Foreskin melanocyte (primary cell): ENCODE measurements at places on chromosomes 4 and X.

- DNase-seq: peak; percentile 84
Measured at GRCh38 chr4:10157478-10158332, 41.1 kb upstream of the WDR1 start.

DNA sequence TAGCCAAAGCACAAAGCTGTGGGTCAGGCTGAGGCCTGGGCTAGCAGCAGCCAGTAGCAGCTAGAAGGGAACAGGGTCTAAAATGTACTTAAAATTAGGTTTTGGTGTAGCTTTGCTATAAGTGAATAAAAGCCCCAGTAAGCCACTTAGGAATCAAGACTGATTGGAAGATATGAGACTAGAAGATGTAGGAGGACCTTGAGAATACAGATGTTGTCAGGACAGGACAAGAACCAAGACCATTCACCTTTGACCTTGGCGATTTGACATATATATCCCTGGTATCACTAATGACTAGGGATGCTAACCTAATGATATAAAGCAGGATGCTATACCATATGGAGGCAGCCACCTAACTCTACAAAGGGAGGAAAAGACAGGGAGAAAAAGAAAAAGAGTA, 238.1 kb downstream of the FBXO8 start:
- no peak for DNase-seq

DNA sequence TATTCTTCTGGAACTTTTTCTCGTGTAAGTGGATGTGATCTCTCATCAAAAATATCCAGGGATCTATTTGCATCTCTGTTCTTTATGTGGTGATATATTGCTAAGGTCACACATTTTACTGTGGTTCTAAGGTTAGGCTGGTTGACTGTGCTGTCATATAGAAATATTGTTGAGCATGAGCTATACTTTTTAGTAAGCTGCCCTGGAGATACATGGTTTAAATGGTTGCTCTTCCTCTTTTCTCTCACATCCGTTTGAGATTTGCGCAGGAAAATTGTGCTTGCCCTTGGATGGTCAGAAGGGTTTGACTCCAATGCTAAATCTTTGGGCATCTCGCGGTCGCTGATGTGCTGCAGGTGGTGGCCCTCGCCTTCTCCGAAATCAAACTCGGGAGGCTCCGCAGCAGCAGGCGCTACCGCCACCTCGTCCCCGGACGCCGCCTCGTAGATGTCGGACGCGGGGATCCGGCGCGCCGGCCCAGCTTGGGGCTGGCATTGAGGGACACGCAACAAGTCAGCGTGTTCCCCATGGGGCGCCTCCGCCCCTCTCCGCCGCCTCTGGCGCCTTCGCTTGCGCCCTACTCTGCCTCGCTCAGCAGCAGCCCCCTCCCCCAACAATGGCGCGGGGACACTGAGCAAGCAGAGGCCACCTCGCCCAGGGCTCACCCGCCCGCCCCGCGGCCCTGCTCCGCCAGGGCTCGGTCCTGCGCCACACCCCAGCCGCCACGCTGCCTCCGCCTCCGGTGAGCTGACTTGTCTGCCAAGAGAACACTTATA, 154.5 kb downstream of the MSN start:
- no peak for DNase-seq

DNA sequence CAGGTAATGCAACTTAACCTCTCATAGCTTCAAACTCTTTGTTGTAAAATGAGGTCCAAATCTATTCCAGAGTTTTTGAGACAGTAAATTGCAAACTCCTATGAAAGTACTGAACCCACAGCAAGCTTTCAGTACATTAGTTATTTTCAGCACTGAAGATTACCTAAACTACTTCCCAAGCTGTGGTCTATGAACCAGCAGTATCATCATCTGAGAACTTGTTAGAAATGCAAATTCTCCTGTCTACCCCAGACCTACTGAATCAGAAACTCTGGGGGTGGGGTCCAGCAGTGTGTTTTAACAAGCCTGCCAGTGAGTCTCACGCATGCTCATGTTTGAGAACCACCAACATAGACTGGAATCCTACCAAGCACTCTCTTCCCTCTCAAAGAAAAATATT, 5.7 kb upstream of the CASP6 start:
- no peak for DNase-seq

GRCh38 chr4:185716577-185717376, 95.2 kb downstream of the SORBS2 start:
- DNase-seq: no peak

DNA sequence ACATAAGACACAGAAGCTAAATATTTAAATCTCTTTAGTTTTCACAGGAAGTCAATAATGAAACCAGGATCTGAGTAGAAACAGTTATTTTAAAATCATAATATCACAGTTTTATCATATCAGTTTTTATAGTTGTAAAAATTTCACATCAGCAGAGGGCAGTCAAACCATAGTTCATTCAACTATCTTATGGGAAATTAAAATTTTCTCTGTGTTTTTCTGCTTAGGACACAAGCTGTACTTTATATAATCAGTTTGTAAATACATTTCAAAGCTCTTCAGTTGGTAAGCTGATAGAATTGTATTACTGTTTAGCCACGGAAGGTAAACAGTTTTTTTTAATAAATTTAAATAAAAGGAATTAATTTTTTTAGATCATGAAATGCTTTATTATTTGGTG, 204.8 kb upstream of the NUDT6 start:
- DNase-seq: no peak

- no peak for DNase-seq
Measured at GRCh38 chr4:25088093-25088952, 57.6 kb upstream of the LGI2 start.

- DNase-seq: no peak
Measured at GRCh38 chr4:110989125-110989524, 366.2 kb upstream of the PITX2 start.

- DNase-seq: no peak
Measured at GRCh38 chr4:89267846-89268245, 39.8 kb downstream of the GPRIN3 start.

- no peak for DNase-seq
Measured at GRCh38 chr4:142278663-142279062, 567.4 kb downstream of the INPP4B start.

DNA sequence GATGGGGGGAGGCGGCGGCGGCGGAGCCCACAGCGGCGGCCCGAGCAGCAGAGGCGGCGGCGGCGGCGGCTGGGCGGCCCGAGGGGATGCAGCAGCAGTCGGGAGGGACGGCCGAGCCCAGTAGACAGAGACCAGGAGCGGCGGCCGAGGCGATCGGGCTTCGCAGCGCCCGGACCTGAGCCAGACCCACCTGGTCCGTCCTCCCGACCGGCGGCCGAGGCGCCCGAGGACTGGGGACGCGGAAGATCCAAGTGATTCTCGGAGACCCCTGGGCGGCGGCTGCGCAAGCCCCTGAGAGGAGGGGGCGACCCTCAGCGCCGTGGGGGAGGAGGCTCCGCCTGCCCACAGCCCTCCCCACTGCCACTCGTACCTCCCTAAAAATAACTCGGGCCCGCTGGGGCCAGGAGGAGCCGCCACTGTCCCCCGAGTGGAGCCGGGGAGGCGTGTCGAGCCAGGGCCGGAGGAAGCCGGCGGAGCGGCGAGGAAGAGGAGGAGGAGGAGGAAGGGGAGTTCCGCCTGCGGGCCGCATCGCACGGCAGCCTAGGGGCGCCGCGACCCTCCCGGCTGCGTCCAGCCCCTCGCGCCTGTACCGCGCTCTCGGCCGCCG, 608 bp downstream of the RAPGEF2 start:
- no peak for DNase-seq

- no peak for DNase-seq
Measured at GRCh38 chrX:153521034-153521433, 3.6 kb downstream of the ATP2B3 start.

GRCh38 chrX:126164689-126165400, 1.2 kb downstream of the DCAF12L2 start:
- DNase-seq: no peak

GRCh38 chrX:150049647-150050046, 111.4 kb upstream of the EOLA2 start:
- DNase-seq: peak; percentile 57

DNA sequence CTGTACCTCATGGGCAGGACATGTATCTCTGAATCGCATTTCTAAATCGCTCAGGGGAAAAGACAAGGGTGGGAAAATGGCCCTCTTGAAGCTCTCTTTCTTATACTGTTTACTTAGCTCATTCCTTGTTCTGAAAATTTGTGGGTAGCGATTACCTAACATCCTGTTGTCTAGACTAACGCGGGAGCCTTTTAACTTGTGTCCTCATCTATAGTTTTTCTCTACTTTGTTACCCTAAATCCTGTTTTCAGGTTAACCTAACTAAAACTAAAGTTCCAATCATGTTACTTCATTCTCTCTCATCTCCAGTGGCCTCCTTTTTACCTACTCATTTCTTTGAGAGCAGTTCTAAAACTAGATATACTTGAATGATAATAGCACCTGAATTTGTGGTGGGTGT, 45.0 kb downstream of the SNX25 start:
- no peak for DNase-seq

DNA sequence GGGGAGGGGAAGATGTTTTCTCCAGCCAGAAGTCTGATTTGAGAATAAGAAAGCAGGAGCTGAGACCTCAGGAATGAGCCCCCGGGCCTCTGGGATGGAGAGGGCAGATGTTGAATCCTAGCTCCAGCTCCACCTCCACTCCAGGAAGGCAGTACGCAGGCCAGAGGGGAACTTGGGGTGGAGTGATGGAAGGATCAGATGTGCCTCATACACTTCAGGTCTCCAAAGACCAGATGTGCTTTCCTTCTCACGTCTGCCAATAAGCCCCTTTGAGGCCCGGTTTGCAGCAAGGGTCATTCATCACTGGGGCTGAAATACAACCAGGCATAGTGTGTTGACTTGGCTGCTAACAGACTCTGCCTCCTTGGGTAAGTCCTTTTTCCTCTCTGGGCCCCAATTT, 28.1 kb downstream of the STARD8 start:
- no peak for DNase-seq
